ENCODE measurements at places on chromosomes 4 and X. TPM values are rescaled to one million over a fixed set of nuclear protein-coding genes. Genes with fewer than 3 reads are reported as not detected.

- no peaks in the 10 kb centered on the region for H3K27me3 ChIP-seq
- H3K4me3 ChIP-seq: no peak overlapping the region
- peaks cover 30% of the 10 kb centered on the region for H3K4me1 ChIP-seq
- no peak overlapping the region for H3K27ac ChIP-seq
Observed at GRCh38 chr4:53233114-53233795, 132.6 kb downstream of the SCFD2 start.

The DCAF12L1 gene
- total RNA-seq: not detected

The CSN1S1 gene
- not detected for total RNA-seq

- DNase-seq: no peak
- H3K36me3 ChIP-seq: no peaks in the 10 kb centered on the region
- H3K27me3 ChIP-seq: peaks cover 7% of the 10 kb centered on the region
- H3K4me3 ChIP-seq: no peak overlapping the region
- peaks cover 8% of the 10 kb centered on the region for H3K4me1 ChIP-seq
- no peak overlapping the region for H3K27ac ChIP-seq
Observed at GRCh38 chrX:15495801-15496200, 2.7 kb upstream of the PIR start.

- no peaks in the 10 kb centered on the region for H3K27me3 ChIP-seq
- H3K4me3 ChIP-seq: no peak overlapping the region
- no peaks in the 10 kb centered on the region for H3K36me3 ChIP-seq
- no peak for DNase-seq
Observed at GRCh38 chr4:180966312-180966711, 1276.9 kb upstream of the TENM3 start.

DNA sequence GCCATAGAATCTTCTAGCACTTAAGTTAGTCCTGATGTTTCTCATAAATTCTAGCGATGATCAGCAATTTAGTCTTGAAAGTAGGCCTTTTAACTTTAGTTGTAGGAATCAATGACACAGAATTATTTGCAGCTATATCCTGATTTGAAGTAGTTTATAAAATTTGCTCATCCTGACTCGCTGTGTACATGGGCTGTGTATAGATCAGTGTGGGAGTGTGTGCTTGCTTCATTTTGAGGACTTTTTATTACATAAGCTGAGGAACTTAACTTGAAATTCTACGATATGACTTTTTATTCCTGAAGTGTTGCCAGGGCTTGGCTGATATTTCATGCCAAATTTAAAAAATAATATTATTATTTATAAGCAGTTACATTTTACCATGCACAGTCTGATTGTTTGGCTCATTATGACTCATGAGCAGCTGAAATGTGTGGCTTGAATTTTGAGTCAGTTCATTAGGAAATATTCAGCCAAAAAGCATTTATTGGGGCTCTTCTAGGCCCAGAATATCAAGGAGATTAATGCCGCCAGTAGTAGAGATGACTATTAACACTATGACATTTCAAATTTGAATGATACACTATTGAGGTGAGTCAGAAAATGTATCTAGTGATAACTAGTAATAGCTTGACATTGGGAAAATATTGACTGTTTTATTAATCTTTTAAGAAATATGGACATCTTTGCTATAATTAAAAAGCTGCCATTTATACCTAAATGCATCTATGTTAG is 128.9 kb upstream of the LIMCH1 start:
- no peak overlapping the region for H3K4me3 ChIP-seq
- peaks cover 7% of the 10 kb centered on the region for H3K27me3 ChIP-seq
- H3K4me1 ChIP-seq: no peaks in the 10 kb centered on the region
- DNase-seq: no peak
- no peak overlapping the region for H3K27ac ChIP-seq
- no peaks in the 10 kb centered on the region for H3K36me3 ChIP-seq

DNA sequence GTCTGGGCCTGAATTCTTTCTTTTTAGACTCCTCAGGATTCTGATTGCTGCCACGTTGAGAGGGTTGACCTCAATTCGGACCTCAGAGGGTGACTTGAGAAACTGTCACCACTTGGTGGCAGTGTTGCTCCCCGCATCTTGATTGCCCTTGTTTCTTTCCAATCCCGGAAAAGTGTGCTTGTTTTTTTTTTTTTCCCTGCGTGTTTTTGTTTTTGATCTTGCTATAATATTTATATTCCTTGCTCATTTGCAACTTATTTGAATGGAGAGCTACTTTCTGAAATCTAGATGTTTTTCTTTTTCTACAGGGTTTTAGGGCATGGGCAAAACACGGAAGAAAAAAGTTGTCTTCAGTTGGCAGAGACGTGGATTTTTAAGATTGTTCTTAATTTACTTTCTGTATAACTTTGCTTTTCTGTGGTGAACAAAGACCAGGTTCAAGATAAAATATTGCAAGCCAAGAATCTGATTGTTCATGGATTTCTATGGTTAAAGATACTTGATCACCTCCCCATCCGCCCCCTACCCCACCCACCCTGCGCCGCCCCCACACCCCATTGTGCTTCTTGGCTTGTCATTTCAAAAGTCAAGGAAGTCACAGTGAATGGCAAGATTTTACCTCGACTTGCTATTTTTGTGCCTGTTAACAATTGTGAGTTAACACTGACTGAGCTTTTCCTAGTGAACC is 102.0 kb downstream of the PTTG2 start:
- peaks cover 13% of the 10 kb centered on the region for H3K4me1 ChIP-seq
- H3K4me3 ChIP-seq: peak overlapping the region; percentile 57
- no peaks in the 10 kb centered on the region for H3K27me3 ChIP-seq
- peaks cover 65% of the 10 kb centered on the region for H3K36me3 ChIP-seq

The GPRASP1 gene
- total RNA-seq: 5.9 TPM

The CXCL9 gene
- not detected for total RNA-seq

GRCh38 chr4:81621490-81621889 is 149.8 kb upstream of the RASGEF1B start:
- no peak overlapping the region for H3K4me3 ChIP-seq
- no peak for DNase-seq
- H3K27me3 ChIP-seq: no peaks in the 10 kb centered on the region
- no peaks in the 10 kb centered on the region for H3K36me3 ChIP-seq

The CABS1 gene
- total RNA-seq: not detected

- H3K36me3 ChIP-seq: no peaks in the 10 kb centered on the region
- no peaks in the 10 kb centered on the region for H3K4me1 ChIP-seq
- H3K27ac ChIP-seq: no peak overlapping the region
- H3K4me3 ChIP-seq: no peak overlapping the region
Observed at GRCh38 chrX:27767387-27767786, 40.4 kb upstream of the MAGEB10 start.

The VEGFD gene
- total RNA-seq: not detected

Measured in activated B cell treated with CpG ODN at 0.5 μM for 24 hours (primary cell).